Activated CD4-positive, alpha-beta T cell treated with anti-CD3 and anti-CD28 coated beads, Interleukin-2, amount 50 U/mL, for 24 hours (primary cell): ENCODE measurements at places on chromosomes 6 and 20.

GRCh38 chr20:59077705-59078104 is 35.1 kb upstream of the PRELID3B start:
- DNase-seq, result no peak

GRCh38 chr6:126376682-126377081 is 36.8 kb downstream of the CENPW start:
- no peak for DNase-seq

DNA sequence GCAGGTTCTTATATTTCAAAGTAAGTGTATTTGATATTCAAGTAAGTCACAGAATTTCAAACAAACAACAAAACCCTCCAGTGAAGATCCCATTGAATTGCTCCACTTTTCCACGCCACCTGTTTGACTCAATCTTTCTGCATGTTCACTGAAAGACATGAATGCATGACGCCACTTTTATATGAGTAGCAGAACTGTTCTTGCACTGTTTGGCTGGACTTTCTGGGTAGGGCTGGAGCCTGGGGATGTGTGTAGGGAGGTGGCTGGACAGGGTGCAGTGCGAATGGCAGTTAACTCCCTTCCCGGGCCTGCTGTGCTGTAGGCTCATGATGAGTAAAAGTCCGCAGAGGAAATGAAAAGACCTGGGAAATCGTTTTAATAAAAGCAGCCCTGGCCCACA is 39.7 kb downstream of the IL20RA start:
- DNase-seq, result no peak

GRCh38 chr20:4808872-4809271 is 87.2 kb downstream of the PRND start:
- no peak for DNase-seq

DNA sequence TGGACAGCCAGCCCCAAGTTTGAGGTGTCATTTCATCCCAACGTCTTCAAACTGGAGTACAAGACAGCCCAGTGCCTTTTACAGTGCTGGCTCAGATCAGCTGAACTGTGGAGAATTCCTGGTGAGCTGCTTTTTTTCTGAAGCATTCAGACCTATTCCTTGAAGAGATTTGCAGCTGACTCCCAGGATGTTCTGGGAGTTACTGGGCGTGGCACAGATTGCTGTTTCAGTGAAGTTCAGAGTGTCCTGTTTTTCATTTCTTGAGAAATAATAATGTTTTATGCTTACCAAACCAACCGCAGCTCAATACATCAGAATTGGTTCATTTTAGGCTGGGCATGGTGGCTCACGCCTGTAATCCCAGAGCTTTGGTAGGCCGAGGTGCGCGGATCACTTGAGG is 33.4 kb upstream of the SRPK1 start:
- no peak for DNase-seq

GRCh38 chr6:24149836-24150235 is 23.8 kb downstream of the NRSN1 start:
- no peak for DNase-seq

- no peak for DNase-seq
Measured at GRCh38 chr6:72620871-72621290, 983 bp upstream of the KCNQ5 start.

DNA sequence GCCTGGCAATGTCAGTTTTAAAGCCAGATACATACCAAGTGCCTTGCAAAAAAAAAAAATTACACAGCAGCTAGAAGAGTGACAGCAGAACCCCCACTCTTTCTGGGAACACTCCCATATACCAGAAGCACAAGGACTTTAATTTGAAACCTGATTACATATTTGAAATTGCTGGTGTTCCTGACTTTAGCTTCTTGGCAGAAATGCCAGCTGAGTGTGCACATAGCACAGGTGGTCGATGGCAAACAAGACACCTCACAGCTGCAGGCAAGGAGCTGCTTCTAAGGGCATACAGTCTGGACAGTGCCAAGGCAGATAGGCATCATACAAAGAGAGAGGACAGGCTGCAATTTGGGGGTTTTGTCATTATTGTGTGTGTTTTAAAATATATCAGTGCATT is 150.7 kb upstream of the SGK1 start:
- DNase-seq, result no peak

- DNase-seq, result no peak
Measured at GRCh38 chr20:10800288-10800687, 126.5 kb upstream of the JAG1 start.

- no peak for DNase-seq
Measured at GRCh38 chr6:52983159-52983848, 11.8 kb downstream of the GSTA4 start.

- DNase-seq, result no peak
Measured at GRCh38 chr20:50982363-50982762, 23.7 kb downstream of the MOCS3 start.

DNA sequence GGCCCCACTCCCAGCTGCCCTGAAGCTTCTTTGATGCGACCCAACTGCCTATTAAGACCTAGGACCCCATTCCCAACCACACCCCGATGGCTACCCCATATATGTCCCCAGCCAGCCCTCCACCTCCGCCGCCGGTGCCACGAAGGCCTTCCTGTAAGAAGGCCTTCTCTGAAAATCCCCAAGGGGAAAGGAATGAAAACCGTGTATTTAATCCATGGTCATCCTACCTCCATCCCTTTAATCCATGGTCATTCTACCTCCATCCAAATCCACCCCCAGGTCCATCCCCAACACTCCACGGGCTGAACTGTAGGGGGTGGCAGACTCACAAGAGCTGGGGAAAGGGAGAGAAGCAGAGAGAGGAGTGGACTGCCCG is 545 bp upstream of the VSX1 start:
- no peak for DNase-seq

GRCh38 chr6:37131960-37132253 is 38.0 kb upstream of the PIM1 start:
- DNase-seq, result no peak

- DNase-seq, result peak; percentile 60
Measured at GRCh38 chr20:35600993-35601973, 14.3 kb upstream of the SPAG4 start.

GRCh38 chr6:142907544-142907943 is 37.4 kb downstream of the HIVEP2 start:
- no peak for DNase-seq

DNA sequence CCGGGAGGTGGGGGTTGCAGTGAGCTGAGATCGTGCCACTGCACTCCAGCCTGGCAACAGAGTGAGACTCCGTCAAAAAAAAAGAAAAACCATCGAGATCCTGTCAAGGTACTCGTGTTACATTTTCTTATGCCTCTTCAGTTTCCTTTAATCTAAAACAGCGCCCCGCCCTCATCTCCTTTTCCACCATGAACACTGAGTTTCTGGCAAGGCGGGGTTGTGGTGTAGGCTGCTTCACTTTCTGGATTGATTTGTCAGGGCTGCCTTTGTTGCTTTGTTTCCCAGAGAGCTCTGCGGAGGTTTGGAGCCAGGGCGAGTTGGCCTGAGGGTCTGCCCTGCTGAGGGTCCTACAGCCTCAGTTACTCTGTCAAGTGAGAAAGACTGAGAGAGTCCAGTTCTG is 8.9 kb downstream of the ITPR3 start:
- no peak for DNase-seq

GRCh38 chr6:168288781-168289570 is 30.6 kb downstream of the DACT2 start:
- no peak for DNase-seq

DNA sequence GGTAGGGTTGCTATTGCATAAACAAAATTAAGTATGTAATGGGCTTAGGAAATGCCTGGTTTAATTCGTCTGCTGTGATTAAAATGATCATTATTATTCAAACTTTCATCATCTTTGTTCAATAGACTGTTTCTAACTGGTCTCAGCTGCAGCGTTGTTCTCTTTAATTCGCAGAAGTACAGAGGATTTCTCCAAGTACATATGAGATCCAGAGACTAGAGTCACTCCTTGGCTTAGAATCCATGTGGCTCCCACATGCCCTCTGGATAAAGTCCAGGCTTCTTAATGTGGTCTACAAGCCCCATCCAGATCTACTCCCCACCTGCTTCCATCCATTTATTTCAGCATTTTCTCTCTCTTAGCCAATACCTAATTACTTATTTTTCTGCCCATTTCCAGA is 1.1 kb upstream of the ZBTB24 start:
- no peak for DNase-seq

DNA sequence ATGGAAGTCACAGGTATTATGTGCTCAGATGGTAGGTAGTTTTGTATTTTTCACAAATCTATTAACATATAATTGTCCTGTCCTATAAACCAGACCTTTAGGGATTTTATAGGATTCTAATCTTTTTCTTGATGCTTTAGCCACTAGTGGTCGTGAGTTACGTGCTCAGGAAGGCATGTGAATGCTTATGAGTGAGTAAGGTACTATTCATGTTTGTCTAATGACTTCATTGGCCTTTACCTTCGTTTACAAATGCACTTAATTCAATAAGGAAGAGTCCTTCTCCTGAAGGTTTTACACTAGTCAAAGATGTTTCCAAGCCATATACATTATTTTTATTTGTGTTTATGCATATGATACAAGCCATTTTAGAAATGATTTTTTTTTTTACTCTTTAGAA is 23.0 kb downstream of the PACRG start:
- no peak for DNase-seq

DNA sequence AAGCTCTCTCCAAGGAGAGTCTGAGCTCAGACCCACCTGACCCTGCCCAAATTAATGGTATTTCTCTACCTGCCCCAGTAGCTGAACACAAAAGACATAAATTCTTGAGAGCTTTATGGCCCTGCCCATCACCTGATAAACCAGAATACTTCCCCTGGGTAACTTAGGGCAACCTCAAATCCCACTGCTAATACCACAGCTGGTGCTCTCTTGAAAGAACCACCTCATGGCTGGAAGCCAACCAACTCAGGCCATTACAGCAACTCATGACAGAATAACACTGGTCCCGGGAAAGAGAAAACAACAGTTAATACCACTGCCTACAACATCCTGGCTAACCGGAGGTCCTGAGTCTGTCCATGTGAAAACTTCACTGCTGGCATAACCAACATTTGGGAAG is 328.6 kb downstream of the NKAIN2 start:
- no peak for DNase-seq

GRCh38 chr20:9220874-9221547 is 152.1 kb downstream of the PLCB4 start:
- no peak for DNase-seq

DNA sequence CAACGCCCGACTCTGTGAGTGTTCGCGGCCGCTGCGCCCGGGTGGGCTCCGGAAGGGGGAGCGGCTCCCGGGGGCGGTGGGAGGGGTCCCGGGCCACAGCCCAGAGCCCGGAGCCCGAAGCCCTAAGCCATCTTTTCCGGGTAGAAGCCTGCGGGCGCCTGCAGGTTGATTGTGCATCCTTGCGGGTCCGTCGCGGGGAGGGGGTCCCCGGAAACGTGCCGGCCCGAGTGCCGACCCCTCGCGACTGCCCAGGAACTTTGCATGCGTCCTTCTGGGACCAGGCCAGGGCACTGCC is 413 bp downstream of the PTPRA start:
- DNase-seq, result peak; percentile 32

GRCh38 chr6:30196376-30196775 is 16.8 kb downstream of the TRIM26 start:
- DNase-seq, result no peak

DNA sequence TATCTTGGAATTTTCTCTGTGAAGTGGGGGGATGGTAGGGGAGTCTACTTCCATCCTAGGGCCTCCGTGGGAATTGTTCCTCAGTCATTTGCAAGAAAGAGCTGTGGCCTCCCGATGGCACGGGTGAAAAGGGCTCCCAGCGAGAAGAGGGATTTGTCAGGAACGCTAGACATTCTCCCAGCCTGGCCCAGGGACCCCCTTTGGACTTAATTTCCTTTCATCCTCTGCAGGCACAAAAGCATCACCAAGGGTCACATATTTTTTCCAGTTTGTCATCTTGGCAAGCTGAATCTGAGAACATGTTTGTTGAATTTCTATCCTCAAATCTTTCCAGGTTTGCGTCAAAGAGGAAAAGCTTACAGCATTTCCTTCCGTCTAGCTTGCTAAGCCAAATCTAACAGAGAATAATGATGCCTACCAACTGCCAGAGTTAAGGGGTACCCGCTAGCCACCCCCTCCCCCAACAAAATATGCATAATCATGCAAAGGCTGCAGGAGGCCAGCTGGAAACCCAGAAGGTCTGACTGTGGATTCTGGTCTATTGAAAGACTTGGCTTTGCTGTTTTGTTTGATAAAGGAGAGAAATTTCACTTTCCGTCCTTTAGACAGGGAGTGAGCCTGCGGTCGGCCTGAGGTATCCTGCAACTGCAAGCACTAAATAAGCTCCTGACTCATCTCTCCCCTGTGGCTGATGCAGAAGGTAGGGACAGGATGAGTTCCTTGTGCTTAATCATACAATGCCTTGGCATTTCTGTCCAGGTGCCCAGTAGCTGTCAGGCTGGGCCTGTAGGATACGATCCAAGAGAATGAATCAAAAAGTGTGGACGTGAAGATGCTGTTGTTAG is 23.1 kb downstream of the PSMG4 start:
- no peak for DNase-seq

- DNase-seq, result no peak
Measured at GRCh38 chr20:24999568-24999967, 7.0 kb upstream of the APMAP start.

DNA sequence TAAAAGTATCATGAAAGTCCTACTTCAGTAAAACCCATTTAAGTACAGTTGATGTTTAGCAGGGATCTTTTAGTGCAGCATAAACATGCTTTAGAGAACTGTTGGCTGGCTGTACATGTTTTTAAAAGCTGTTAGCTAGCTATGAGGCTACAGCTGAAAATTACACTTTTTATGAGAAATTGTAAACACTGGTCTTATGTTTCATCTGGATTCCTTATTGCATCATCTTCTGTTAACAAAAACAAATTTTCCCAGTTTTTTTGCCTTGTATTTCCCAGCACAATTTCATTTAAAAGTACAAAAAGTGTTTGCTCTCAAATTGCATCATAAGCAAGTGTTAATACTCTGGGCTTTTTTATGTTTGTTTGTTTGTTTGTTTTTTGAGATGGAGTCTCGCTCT is 18.3 kb upstream of the HLA-E start:
- no peak for DNase-seq

DNA sequence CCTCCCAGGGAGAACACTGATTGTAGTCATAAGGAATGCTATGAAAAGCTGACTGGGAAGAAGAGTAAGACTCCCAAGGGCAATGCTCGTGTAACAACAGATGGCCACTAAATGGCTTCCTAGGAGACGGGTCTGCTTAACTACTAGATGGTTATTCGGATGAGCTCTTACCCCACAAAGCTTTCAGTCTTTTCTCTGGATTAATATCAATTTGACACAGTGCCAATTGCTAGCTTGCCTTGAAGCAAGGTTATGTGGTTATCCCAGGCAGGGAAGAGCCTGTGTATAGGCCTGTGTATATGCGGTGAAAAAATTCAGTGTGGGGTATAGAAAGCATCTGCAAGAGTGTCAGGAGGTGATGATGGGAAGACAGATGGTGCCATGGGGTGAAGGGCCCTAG is 86.4 kb upstream of the NOX3 start:
- DNase-seq, result no peak

- DNase-seq, result no peak
Measured at GRCh38 chr6:35808688-35809087, 3.5 kb downstream of the LHFPL5 start.

GRCh38 chr20:31862506-31862905 is 7.8 kb downstream of the DUSP15 start:
- DNase-seq, result no peak
